ENCODE measurements at places on chromosomes 11 and 22.

DNA sequence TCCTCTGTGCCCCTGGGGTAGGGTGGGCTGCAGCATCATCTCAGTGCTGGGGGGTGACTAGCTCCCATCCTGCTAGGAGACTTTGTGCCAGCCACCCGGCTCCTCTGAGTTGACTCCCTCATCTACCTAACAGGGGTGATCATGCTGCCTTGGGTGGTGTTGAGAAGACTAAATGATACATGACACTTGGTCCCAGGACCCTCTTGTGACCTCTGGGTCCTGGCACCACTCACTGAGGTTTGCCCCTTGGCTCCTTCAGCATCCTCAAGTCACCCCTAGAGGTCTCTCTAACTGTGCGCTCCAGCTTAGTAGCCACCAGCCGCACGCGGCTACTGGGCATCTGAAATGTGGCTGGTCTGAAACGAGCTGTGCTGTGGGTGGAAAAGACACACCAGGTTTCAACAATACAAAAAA is 72.1 kb downstream of the LRRC32 start:
- H3K4me3 ChIP-seq, result no peak overlapping the region
- no peak overlapping the region for H3K27ac ChIP-seq
- H3K4me1 ChIP-seq, result no peaks in the 10 kb centered on the region
- no peaks in the 10 kb centered on the region for H3K27me3 ChIP-seq
- no peaks in the 10 kb centered on the region for H3K36me3 ChIP-seq
- DNase-seq, result peak; percentile 61

- H3K4me1 ChIP-seq, result no peaks in the 10 kb centered on the region
- DNase-seq, result peak; percentile 11
- H3K27ac ChIP-seq, result no peak overlapping the region
- H3K4me3 ChIP-seq, result no peak overlapping the region
These were observed 45.0 kb upstream of the ANO1 start for GRCh38 chr11:70032943-70033710.

GRCh38 chr11:86149792-86150191 is 80.9 kb upstream of the PICALM start:
- no peaks in the 10 kb centered on the region for H3K36me3 ChIP-seq
- no peak overlapping the region for H3K27ac ChIP-seq
- no peak for DNase-seq
- H3K4me1 ChIP-seq, result peaks cover 4% of the 10 kb centered on the region
- no peak overlapping the region for H3K4me3 ChIP-seq

DNA sequence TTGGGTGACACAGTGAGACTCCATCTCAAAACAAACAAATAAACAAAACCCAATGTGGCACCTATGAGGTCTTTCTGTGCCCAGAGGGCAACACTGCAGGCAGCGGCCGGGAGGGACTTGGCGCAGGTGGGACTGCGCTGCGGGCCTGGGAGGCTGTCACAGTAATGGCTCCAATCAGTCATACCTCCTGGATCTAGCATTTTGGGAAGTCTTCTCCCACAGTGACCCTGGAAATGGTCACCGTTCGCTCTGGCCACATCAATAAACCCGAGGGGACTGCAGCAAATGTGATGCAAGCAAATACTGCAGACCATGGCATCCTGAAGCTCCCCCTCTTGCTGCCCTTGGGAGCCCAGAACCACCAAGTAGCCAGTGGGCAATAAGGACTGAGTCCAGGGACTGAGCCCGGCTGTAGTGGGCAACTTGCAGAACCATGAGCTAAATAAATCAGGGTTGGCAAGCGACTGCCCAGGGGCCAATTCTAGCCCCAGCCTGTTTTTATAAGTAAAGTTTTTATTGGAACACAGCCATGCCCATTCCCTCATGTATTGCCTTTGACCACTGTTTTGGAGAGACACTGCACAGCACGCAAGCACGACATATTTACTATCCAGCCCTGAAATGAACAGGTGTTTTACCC is 15.4 kb downstream of the SHANK2 start:
- peaks cover 11% of the 10 kb centered on the region for H3K36me3 ChIP-seq
- peaks cover 2% of the 10 kb centered on the region for H3K4me1 ChIP-seq
- no peak overlapping the region for H3K4me3 ChIP-seq
- H3K27ac ChIP-seq, result no peak overlapping the region
- no peaks in the 10 kb centered on the region for H3K27me3 ChIP-seq

- no peak overlapping the region for H3K4me3 ChIP-seq
- no peaks in the 10 kb centered on the region for H3K36me3 ChIP-seq
- H3K27ac ChIP-seq, result no peak overlapping the region
- peaks cover 2% of the 10 kb centered on the region for H3K4me1 ChIP-seq
- DNase-seq, result no peak
These were observed 17.4 kb upstream of the FLRT1 start for GRCh38 chr11:64018310-64018709.

- H3K27me3 ChIP-seq, result no peaks in the 10 kb centered on the region
- H3K27ac ChIP-seq, result no peak overlapping the region
- no peak overlapping the region for H3K4me3 ChIP-seq
- no peaks in the 10 kb centered on the region for H3K4me1 ChIP-seq
- no peak for DNase-seq
- H3K36me3 ChIP-seq, result no peaks in the 10 kb centered on the region
These were observed 116.6 kb downstream of the CEP164 start for GRCh38 chr11:117444256-117444655.

DNA sequence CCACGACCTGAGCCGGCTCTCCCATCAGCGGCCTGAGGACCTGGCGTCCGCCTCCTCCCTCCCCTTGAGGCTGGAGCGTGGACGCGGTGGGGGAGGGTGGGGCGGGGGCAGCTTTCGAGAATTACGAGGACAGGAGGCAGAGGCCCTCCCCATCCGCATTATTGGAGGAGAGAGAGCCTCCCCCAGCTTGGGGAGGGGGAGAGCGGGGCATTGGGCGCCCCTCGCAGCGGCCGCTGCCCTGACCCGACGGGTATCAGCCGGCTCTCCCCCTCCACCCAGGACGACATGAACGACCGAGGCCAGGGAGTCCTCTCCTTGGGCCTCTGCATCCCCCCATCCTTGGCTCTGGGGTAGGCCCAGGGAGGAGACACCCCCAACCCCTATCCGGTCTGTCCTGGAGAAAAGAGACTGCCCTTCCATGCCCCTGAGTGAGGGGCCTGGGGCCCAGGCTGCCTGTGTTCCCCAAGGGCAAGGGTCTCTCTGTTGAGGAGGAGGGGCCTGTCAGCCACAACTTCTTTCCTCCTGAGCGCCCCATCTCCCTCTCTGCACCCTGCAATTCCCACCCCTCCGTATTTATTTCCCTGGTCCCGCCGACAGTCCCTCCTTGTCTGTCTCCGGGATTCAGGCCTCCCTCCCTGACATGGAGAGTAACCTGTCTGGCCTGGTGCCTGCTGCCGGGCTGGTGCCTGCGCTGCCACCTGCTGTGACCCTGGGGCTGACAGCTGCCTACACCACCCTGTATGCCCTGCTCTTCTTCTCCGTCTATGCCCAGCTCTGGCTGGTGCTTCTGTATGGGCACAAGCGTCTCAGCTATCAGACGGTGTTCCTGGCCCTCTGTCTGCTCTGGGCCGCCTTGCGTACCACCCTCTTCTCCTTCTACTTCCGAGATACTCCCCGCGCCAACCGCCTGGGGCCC is 495 bp downstream of the GPR137 start:
- no peak for DNase-seq
- peaks cover 12% of the 10 kb centered on the region for H3K27me3 ChIP-seq
- H3K4me3 ChIP-seq, result peak overlapping the region; percentile 79

- no peaks in the 10 kb centered on the region for H3K27me3 ChIP-seq
- DNase-seq, result no peak
- H3K4me1 ChIP-seq, result peaks cover 12% of the 10 kb centered on the region
- no peak overlapping the region for H3K4me3 ChIP-seq
These were observed 56.0 kb downstream of the ZNRF3 start for GRCh38 chr22:28939394-28939793.

DNA sequence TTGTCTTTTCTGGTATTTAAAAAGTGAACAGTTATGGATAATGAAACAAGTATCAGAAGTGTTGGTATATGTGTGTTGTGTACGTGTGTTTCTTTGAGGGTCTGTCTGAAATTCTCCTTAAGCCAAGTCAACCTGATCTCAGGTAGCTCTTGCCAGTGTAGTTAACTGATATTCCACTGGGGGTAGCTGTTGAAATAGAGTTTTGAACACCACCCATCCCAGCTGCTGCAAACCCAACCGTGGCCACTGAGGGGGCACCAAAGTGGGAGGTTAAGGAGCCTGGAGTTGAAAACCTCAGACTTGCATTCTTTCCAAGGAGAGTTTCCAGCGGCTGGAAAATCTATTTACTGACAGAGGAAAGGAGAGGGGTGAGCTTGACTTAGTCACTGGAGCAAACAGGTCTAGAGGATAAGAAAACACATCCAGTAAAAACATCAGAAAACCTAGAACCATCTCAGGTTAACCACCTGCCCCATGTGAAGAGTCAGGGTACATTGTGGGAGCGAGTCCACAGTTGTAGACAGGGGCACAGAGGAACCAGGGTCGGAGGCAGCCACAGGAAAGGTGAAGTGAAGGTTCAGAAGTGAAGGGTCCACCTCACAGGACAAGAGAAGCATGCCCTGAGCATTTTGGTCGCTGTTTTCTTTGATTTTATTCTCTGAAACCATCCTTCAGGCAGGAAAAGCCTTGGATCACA is 8.8 kb upstream of the CUL5 start:
- H3K27ac ChIP-seq, result no peak overlapping the region
- H3K36me3 ChIP-seq, result no peaks in the 10 kb centered on the region
- H3K4me3 ChIP-seq, result peak overlapping the region; percentile 26

- DNase-seq, result peak; percentile 59
- H3K36me3 ChIP-seq, result no peaks in the 10 kb centered on the region
- H3K4me3 ChIP-seq, result peak overlapping the region; percentile 34
- no peaks in the 10 kb centered on the region for H3K4me1 ChIP-seq
- H3K27ac ChIP-seq, result no peak overlapping the region
These were observed 723 bp upstream of the SCUBE1 start for GRCh38 chr22:43343670-43344519.

DNA sequence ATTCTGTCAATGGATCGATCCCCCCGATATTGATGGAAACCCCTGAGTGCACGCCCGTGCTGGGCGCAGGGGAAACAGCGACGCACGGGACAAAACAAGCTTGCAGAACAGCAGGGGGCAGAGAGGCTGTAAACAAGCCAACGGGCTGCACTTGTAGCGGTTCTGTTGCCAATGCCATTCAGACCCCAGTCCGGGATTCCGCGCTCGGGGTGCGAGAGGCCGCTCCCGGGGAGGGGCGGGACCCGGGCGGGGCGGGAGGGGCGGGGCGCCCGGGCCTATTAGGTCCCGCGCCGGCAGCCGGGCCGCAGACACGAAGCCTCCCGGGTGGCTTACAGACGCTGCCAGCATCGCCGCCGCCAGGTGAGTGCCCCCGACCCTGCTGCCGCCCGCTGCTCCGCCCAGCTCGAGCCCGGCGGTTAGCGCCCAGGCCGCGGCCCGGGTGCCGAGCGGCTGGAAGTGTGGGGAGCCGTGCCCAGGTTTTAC is at the start of gene BIK:
TSS of gene BIK (plus strand) at position 307 of the 483 bp plus-strand sequence. CDS start 13,273 bp downstream, outside the sequence.
- no peaks in the 10 kb centered on the region for H3K36me3 ChIP-seq
- peak; percentile 75 for DNase-seq
- H3K4me1 ChIP-seq, result peaks cover 4% of the 10 kb centered on the region
- H3K27me3 ChIP-seq, result peaks cover 30% of the 10 kb centered on the region

DNA sequence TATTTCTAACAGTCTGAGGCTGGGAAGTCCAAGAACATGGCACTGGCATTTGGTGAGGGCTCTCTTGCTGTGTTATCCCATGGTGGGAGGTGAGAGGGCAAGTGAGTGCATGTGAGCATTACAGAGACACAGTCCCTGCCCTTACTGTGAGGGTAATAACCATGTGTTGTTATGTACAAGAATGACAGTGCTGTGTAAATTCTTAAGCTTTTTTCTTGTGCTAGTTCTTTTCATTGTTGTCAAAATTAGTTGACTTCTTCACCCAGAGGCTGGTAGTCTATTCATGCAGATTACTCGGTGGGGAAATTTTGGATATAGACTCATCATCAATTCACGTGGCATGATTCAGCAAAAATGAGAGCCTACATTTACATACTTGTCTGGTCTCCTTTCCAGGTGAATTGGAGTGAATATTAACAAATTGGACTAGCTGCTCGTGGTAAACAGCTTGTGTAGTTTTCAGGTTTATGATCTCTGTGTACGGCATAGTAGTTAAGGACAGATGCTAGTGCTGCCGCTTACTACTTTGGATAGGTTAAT is 49.3 kb downstream of the ATXN10 start:
- no peak overlapping the region for H3K27ac ChIP-seq
- H3K4me1 ChIP-seq, result no peaks in the 10 kb centered on the region
- no peak overlapping the region for H3K4me3 ChIP-seq
- no peaks in the 10 kb centered on the region for H3K27me3 ChIP-seq
- H3K36me3 ChIP-seq, result peaks cover 19% of the 10 kb centered on the region

GRCh38 chr11:18367431-18367830 is 26.9 kb upstream of the LDHA start:
- no peak overlapping the region for H3K27ac ChIP-seq
- no peak for DNase-seq
- H3K36me3 ChIP-seq, result peaks cover 6% of the 10 kb centered on the region
- no peaks in the 10 kb centered on the region for H3K4me1 ChIP-seq

DNA sequence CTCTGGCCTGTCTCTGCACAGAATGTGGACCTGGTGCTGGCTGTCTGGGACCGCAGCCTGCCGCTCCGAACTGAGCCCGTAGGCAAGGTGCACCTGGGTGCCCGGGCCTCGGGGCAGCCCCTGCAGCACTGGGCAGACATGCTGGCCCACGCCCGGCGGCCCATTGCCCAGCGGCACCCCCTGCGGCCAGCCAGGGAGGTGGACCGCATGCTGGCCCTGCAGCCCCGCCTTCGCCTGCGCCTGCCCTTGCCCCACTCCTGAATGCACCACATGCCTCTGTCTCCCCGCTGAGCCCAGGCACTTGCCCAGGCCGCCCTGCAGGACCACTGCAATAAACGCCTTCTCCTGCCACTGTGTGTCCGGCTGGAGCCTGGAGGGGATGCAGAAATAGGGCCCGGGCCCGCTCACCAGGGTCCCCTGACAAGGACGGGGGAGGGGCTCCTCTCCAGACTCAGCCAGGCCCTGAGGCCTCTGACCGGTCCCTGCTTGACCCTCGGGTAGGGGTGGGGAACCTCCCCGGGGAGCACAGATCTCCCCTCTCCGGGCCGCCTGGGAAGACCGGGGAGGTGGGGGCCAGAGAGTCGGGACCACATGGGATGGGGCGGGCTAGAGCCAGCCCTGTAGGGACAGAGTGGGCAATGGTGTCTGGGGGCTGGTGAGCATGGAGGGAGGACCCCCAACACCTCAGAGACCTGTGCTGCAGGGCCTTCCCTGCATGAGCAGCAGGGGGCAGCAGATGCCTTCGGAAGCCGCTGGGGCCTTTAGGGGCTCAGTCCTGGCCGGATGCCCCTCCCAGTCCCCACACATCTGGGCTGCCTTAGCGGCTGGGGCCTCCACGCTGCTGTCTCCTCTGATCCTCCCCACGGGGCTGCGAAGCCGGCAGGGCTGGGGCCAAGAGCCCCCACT is 1.4 kb upstream of the TNNI2 start:
- H3K4me1 ChIP-seq, result no peaks in the 10 kb centered on the region
- H3K36me3 ChIP-seq, result no peaks in the 10 kb centered on the region
- H3K27ac ChIP-seq, result no peak overlapping the region
- no peaks in the 10 kb centered on the region for H3K27me3 ChIP-seq
- no peak overlapping the region for H3K4me3 ChIP-seq

DNA sequence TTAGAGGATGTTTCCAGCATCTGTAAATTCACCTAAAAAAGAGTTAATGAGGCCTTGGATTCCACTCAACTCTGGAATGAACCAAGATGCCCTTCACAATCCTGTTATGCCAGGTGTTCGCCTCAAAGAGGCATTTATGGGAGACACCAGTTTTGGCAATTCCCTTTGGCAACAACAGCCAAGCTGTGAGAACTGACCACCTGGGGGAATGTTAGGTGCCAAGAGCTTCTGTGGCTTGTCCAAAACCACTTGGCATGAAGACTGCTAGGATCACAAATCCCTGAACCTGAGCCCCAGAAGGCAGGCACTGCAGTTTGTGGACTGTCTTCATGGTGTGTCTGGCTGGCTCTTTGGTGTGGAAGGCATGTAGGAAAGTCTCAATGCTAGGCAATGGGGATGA is 164.4 kb upstream of the BDNF start:
- no peaks in the 10 kb centered on the region for H3K36me3 ChIP-seq
- H3K27me3 ChIP-seq, result no peaks in the 10 kb centered on the region
- DNase-seq, result no peak
- H3K4me3 ChIP-seq, result no peak overlapping the region
- H3K27ac ChIP-seq, result no peak overlapping the region
- no peaks in the 10 kb centered on the region for H3K4me1 ChIP-seq

All from H9 (cell line).